ENCODE measurements at places on chromosomes 6 and 20. TPM values are rescaled to one million over a fixed set of nuclear protein-coding genes. Genes with fewer than 3 reads are reported as not detected.
A peak's percentile ranks its signal among the peaks of the same experiment; 100 is the strongest.

Gene THBS2
- not detected for total RNA-seq

- no peak overlapping the region for H3K4me3 ChIP-seq
- no peak for DNase-seq
- H3K27ac ChIP-seq: no peak overlapping the region
- no peaks in the 10 kb centered on the region for H3K27me3 ChIP-seq
- no peaks in the 10 kb centered on the region for H3K36me3 ChIP-seq
Observed at GRCh38 chr6:84998223-84998622, 233.8 kb upstream of the TBX18 start.

DNA sequence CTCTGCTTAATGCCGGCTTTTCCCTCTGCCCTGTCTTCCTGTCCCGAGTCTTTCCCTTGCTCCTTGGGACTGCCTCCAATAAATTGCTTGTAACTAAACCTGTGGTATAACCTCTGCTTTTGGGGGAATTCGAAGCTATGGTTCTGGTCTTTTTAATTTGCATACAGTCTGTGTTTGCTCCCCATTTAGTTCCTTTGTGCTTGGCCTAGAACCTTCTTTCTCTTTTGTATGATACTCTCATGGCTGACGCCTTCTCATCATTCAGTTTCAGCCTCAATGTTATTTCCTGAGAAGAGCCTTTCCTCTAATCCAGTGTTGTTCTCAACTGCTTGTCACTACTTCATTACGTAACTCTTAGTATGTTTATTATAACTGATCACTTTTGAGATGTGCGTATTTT lies 248.0 kb downstream of the PHF3 start:
- no peak overlapping the region for H3K27ac ChIP-seq
- H3K4me1 ChIP-seq: no peaks in the 10 kb centered on the region
- H3K4me3 ChIP-seq: no peak overlapping the region
- H3K36me3 ChIP-seq: no peaks in the 10 kb centered on the region
- DNase-seq: no peak

Gene VSTM2L
- total RNA-seq: not detected

Gene TMEM151B
- not detected for total RNA-seq

- DNase-seq: no peak
- H3K36me3 ChIP-seq: no peaks in the 10 kb centered on the region
- no peaks in the 10 kb centered on the region for H3K4me1 ChIP-seq
- H3K27ac ChIP-seq: no peak overlapping the region
Observed at GRCh38 chr6:61168878-61169277, 1117.1 kb downstream of the KHDRBS2 start.

- no peak for DNase-seq
- H3K27ac ChIP-seq: no peak overlapping the region
- H3K36me3 ChIP-seq: peaks cover 31% of the 10 kb centered on the region
- no peak overlapping the region for H3K4me3 ChIP-seq
- H3K27me3 ChIP-seq: no peaks in the 10 kb centered on the region
Observed at GRCh38 chr6:44896701-44897100, 431.4 kb upstream of the RUNX2 start.

- no peak overlapping the region for H3K27ac ChIP-seq
- H3K36me3 ChIP-seq: no peaks in the 10 kb centered on the region
- no peak overlapping the region for H3K4me3 ChIP-seq
- H3K4me1 ChIP-seq: no peaks in the 10 kb centered on the region
- DNase-seq: no peak
Observed at GRCh38 chr20:51889466-51889865, 87.1 kb upstream of the SALL4 start.

DNA sequence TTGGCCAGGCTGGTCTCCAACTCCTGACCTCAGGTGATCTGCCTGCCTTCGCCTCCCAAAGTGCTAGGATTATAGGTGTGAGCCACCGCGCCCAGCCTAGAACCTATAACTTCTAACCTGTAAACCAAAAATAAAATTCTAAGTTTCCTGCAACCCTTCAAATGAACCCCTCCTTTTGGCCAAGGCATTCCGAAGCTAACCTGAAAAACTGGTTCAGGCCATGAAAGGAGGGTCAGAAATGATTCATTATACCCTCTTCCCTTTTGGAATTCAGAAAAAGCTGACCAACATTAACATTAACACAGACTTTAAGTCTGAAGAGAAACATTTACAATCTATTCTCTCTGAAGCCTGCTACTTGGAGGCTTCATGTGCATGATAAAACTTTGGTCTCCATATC lies 165.1 kb downstream of the TINAG start:
- no peak for DNase-seq
- H3K36me3 ChIP-seq: no peaks in the 10 kb centered on the region
- H3K4me3 ChIP-seq: no peak overlapping the region
- no peak overlapping the region for H3K27ac ChIP-seq

GRCh38 chr20:50783390-50783789 lies 11.5 kb upstream of the BCAS4 start:
- no peak overlapping the region for H3K4me3 ChIP-seq
- DNase-seq: no peak
- H3K4me1 ChIP-seq: no peaks in the 10 kb centered on the region
- peaks cover 14% of the 10 kb centered on the region for H3K27me3 ChIP-seq
- H3K36me3 ChIP-seq: no peaks in the 10 kb centered on the region

Gene TMEM74B
- total RNA-seq: 1.9 TPM

GRCh38 chr6:11682561-11682975 lies 96.0 kb downstream of the ADTRP start:
- no peaks in the 10 kb centered on the region for H3K27me3 ChIP-seq
- peaks cover 1% of the 10 kb centered on the region for H3K4me1 ChIP-seq
- H3K36me3 ChIP-seq: peaks cover 2% of the 10 kb centered on the region
- no peak overlapping the region for H3K4me3 ChIP-seq
- no peak overlapping the region for H3K27ac ChIP-seq

Gene FRS3
- 5.2 TPM for total RNA-seq

Gene ADGRG6
- 1.5 TPM for total RNA-seq

- no peak overlapping the region for H3K4me3 ChIP-seq
- H3K36me3 ChIP-seq: no peaks in the 10 kb centered on the region
- no peak overlapping the region for H3K27ac ChIP-seq
Observed at GRCh38 chr6:38789256-38789655, 74.1 kb downstream of the DNAH8 start.

DNA sequence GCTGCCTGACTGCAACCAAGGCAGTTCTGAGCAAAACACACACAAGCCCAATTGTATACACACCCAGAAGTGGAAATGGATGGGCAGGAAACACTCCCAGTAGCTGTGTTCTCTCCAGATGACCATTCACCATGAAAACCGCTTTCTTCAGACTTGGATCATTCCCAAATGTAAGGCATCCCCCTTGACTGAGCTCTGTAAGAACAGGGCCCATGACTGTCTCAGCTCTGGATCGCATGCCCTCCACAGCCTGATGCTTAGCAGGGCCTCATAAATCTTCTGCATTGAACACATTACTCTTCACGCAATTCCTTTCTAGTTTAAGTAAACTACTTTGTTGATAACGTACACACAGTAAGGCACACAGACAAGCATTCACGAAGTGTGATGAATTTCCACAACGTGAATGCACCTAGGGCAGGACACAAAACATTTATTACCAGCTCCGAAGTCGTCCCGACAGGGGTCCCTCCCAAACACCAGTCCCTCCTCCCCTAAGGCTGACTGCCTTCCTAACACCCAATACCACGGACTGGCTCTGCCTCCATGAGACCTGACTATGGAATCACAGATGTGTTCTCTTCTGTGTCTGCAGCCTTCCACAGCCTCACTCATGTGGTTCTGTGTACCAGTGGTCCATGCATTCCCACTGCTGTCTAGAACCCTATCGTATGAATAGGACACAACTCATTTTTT lies 31.7 kb downstream of the BMP7 start:
- H3K27me3 ChIP-seq: peaks cover 35% of the 10 kb centered on the region
- no peaks in the 10 kb centered on the region for H3K36me3 ChIP-seq
- DNase-seq: no peak
- H3K4me1 ChIP-seq: no peaks in the 10 kb centered on the region

DNA sequence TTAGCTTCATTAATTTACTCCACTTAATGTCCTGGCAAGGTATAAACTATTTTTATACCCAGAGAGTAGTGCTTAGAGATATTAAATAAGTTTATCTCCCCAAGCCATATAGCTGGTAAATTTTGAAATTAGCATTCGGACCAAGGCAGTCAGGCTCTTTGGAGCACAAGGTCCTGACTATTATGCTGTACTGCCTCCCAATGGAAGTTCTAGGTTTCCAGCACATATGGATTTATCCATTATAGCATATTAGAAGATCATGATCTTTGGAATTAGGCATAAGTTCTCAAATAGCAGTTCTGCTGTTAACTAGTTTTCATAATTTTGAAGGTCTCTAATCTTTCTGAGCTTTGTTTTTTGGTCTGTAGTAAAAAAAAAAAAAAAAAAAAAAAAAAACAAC lies 835.3 kb upstream of the EPHA7 start:
- H3K4me3 ChIP-seq: no peak overlapping the region
- H3K4me1 ChIP-seq: no peaks in the 10 kb centered on the region
- no peaks in the 10 kb centered on the region for H3K27me3 ChIP-seq
- H3K27ac ChIP-seq: no peak overlapping the region

GRCh38 chr6:1325461-1326309 lies 13.8 kb downstream of the FOXQ1 start:
- DNase-seq: no peak
- H3K27me3 ChIP-seq: peaks cover 43% of the 10 kb centered on the region
- H3K4me1 ChIP-seq: no peaks in the 10 kb centered on the region
- no peak overlapping the region for H3K27ac ChIP-seq
- no peaks in the 10 kb centered on the region for H3K36me3 ChIP-seq

Gene METTL24
- 0.26 TPM for total RNA-seq

Gene INSM1
- total RNA-seq: 0.34 TPM

DNA sequence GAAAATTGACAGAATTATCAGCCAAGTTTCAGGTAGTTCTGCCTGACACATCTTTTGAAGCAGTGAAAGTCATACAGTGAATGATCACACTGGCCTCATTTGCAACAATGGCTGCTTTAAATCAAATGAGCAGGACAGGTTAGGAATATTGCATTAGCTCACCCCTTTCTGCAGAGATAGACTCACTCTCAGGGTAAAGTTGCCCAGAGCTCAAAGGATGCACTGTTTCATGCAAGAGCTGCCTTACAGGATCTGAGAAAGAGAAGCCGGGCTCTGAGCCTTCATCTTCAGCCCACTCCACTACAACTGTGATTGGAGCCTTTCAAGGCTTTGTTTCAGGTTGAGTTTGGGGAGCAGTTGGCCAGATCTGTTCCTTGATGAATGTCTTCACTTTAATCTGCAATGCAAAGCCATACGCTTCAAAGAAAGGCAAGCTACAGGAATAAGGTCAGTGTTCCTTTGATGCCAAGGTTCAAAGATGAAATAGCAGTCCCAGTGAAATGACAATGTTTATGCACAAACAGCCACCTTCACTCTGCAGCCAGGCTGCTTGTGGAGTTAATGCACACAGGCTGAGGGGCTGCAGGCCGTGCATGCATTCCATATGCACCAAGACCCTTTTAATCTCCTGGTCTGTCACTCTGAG lies 90.9 kb upstream of the ISM1 start:
- no peaks in the 10 kb centered on the region for H3K4me1 ChIP-seq
- no peak overlapping the region for H3K4me3 ChIP-seq
- no peak overlapping the region for H3K27ac ChIP-seq
- no peaks in the 10 kb centered on the region for H3K36me3 ChIP-seq
- H3K27me3 ChIP-seq: no peaks in the 10 kb centered on the region
- no peak for DNase-seq

GRCh38 chr20:34506480-34506879 lies 9.7 kb upstream of the DYNLRB1 start:
- no peak overlapping the region for H3K4me3 ChIP-seq
- H3K36me3 ChIP-seq: peaks cover 8% of the 10 kb centered on the region
- no peaks in the 10 kb centered on the region for H3K4me1 ChIP-seq
- no peak overlapping the region for H3K27ac ChIP-seq
- H3K27me3 ChIP-seq: no peaks in the 10 kb centered on the region

- H3K36me3 ChIP-seq: no peaks in the 10 kb centered on the region
- H3K27me3 ChIP-seq: peaks cover 14% of the 10 kb centered on the region
- DNase-seq: no peak
- no peak overlapping the region for H3K4me3 ChIP-seq
- no peaks in the 10 kb centered on the region for H3K4me1 ChIP-seq
- H3K27ac ChIP-seq: no peak overlapping the region
Observed at GRCh38 chr20:24617757-24618450, 148.5 kb downstream of the SYNDIG1 start.

Gene PDYN
- not detected for total RNA-seq

- H3K36me3 ChIP-seq: peaks cover 22% of the 10 kb centered on the region
- H3K27ac ChIP-seq: peak overlapping the region; percentile 92
- peaks cover 8% of the 10 kb centered on the region for H3K27me3 ChIP-seq
- peaks cover 36% of the 10 kb centered on the region for H3K4me1 ChIP-seq
Observed at GRCh38 chr6:43173591-43174262, 2.7 kb downstream of the SRF start.

DNA sequence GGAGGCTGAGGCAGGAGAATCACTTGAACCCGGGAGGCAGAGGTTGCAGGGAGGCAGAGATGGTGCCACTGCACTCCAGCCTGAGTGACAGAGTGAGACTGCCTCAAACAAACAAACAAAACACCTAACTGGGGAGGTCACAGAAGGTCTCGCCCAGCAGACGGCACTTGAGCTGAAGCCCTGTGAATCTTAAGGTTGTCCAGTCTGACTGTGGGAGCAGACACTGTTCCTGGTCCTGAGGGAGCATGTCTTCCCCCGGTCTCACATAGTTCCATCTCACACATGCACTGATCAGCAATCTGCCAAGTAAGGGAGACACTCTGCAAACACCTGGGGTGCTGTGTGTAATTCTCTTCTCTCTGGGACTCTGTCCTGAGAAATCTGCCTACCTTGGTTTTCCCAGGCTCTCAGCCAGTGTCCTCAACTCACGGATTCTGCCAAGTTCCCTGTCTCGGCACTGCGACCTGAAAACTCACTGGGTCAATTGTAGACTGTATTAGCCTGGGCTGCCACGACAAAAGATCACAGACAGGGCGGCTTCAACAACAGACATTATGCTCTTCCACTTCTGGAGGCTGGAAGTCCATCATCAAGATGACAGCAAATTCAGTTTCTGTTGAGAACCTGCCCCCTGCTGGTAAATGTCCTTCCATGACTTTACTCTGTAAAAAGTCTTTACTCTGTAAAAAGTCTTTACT lies 94.3 kb downstream of the JPH2 start:
- DNase-seq: no peak
- H3K4me1 ChIP-seq: peaks cover 2% of the 10 kb centered on the region
- H3K36me3 ChIP-seq: no peaks in the 10 kb centered on the region
- no peak overlapping the region for H3K27ac ChIP-seq
- no peak overlapping the region for H3K4me3 ChIP-seq

Gene ETV7
- 2.8 TPM for total RNA-seq

DNA sequence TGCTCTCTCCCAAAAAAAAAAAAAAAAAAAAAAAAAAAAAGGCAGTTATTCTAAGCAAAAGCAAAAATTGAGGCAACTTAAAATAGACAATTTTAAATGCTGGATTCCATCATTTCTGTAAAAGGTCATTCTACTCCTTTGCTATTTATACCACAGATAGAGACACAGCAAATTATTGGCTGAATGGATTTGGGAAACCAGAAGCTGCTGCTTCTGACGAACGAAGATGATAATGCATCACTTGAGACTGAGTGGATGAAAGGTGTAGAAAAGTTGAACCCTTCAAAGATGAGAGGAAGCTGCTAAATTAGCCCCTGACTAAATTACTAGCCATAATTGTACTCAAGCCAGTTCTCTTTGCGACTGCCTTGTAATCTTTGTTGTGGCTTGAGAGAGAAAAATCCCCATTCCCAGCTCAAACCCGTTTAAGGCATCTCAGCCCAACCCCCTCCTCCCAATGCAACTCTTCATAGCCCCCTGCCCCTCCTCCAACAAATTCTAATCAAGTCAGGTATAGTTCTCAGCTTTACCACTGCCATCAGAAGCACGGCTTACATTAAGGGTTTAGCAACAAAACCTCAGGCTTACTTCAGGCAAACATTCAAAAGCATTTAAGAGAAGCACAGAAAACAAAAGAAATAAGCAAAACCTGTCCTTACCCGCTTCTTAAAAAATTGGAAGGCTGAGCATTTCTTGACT lies 1.0 kb downstream of the SGK1 start:
- H3K36me3 ChIP-seq: peaks cover 3% of the 10 kb centered on the region
- DNase-seq: no peak
- peaks cover 23% of the 10 kb centered on the region for H3K27me3 ChIP-seq
- peak overlapping the region; percentile 48 for H3K27ac ChIP-seq
- peak overlapping the region; percentile 90 for H3K4me3 ChIP-seq

Gene SLC22A23
- total RNA-seq: 0.41 TPM

Measured in activated naive CD8-positive, alpha-beta T cell treated with anti-CD3 and anti-CD28 coated beads for 36 hours (primary cell).